Daoy (cell line): ENCODE measurements at places on chromosomes 1 and 21. TPM values are rescaled to one million over a fixed set of nuclear protein-coding genes. Genes with fewer than 3 reads are reported as not detected.

The NCMAP gene
- not detected in 2 replicates for total RNA-seq

The F5 gene
- total RNA-seq, result not detected in 2 replicates

The CDA gene
- 1.5 TPM in 1 of 2 replicates, not detected in the other for total RNA-seq

The ADAMTSL4 gene
- 0.33 TPM in 1 of 2 replicates, not detected in the other for total RNA-seq

- no peak for DNase-seq
Observed at GRCh38 chr1:168520052-168520751, 23.6 kb downstream of the XCL2 start.

GRCh38 chr1:219041141-219041540, 132.5 kb upstream of the LYPLAL1 start:
- DNase-seq, result peak; percentile 50

GRCh38 chr1:232789651-232790050, 15.6 kb upstream of the MAP10 start:
- DNase-seq, result no peak
